NCI-H1105 (cell line): ENCODE measurements at places on chromosomes 16 and 17.
A peak's percentile ranks its signal among the peaks of the same experiment; 100 is the strongest.

DNA sequence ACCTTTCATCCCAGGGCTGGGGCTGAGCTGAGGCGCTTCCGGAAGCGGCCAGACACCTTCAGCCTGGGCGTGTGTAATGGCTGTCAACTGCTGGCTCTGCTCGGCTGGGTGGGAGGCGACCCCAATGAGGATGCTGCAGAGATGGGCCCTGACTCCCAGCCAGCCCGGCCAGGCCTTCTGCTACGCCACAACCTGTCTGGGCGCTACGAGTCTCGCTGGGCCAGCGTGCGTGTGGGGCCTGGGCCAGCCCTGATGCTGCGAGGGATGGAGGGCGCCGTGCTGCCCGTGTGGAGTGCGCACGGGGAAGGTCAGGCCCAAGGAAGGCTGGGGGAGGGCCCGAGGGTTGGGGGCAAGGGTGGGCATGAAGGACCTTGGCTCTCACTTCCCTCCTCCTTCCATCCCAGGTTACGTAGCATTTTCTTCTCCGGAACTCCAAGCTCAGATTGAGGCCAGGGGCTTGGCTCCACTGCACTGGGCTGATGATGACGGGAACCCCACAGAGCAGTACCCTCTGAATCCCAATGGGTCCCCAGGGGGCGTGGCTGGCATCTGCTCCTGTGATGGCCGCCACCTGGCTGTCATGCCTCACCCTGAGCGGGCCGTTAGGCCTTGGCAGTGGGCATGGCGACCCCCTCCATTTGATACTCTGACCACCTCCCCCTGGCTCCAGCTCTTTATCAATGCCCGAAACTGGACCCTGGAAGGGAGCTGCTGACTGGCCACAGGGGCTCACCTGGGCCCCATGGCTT, 19.6 kb downstream of the PFAS start:
- no peak for DNase-seq

DNA sequence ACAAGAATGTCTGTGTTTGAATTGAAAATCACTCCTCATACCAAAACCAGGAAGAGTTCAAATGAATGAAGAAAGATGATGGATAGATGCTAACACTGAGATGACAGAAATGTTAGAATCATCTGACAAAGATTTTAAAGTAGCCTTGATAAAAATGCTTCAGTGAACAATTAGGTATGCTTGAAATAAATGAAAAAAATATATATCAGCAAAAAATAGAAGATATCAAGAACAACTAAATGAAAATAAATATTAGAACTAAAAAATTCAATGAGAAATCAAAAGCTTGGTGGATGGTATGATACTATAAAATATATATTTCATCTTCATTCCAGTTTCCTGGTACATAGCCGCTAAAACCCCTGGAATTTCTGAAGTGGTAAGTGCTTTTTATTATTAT, 8.6 kb upstream of the ACSM3 start:
- DNase-seq, result no peak

- DNase-seq, result no peak
These were observed 9.8 kb downstream of the MT4 start for GRCh38 chr16:56574625-56575024.

GRCh38 chr16:30983289-30983889, 1.6 kb upstream of the HSD3B7 start:
- no peak for DNase-seq

DNA sequence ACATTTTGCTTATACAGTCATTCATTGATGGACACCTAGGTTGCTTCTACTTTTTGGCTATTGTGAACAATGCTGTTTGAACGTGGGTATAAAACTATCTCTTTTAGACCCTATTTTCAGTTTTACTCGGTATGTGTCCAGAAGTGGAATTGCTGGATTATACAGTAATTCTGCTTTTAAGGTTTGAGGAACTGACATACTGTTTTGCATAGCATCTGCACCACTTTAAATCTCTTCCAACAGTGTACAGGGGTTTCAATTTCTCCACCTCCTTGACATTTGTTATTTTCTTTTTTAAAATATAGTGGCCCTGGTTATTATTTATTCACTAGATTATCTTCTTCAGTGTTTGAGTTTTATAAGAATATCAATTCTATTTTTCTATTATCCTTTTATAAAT, 116.9 kb downstream of the USP22 start:
- DNase-seq, result no peak

DNA sequence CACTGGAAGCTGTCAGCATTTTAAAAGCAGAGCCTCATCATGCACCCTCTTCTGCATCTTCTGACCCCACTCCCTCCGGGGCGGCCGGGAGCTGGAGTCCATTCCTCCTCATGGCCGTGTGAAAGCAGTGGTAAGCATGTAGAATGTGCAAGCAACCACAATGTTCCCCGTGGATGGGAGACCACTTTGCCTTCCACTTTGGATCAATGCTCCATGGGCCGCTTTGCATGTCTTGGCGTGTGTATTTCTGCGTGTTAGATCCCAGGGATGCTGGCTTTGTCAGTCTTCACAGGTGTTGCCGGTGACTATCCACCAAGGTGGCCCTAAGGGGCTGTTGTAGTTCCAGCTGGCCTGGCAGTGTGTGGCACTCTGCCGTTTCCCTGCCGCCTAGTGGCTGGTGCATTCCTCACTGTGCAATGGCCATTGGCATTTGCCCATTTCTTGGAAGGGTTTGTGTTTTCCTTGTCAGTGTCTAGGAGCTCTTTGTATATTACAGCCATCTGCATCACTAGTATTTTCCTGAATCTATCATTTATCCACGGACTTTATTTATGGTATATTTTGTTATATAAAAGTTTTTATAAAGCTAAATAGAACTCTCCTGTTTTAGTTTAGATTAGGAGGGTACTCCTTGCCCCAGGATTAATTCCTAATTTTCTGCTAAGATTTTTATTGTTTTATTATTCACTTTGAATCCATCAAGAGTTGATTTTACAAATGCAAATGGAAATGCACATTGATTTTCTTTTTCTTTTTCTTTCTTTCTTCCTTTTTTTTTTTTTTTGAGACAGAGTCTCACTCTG, 5.8 kb upstream of the ALDH3A1 start:
- peak; percentile 49 for DNase-seq

GRCh38 chr17:67602974-67603373, 114.8 kb upstream of the NOL11 start:
- DNase-seq, result no peak

DNA sequence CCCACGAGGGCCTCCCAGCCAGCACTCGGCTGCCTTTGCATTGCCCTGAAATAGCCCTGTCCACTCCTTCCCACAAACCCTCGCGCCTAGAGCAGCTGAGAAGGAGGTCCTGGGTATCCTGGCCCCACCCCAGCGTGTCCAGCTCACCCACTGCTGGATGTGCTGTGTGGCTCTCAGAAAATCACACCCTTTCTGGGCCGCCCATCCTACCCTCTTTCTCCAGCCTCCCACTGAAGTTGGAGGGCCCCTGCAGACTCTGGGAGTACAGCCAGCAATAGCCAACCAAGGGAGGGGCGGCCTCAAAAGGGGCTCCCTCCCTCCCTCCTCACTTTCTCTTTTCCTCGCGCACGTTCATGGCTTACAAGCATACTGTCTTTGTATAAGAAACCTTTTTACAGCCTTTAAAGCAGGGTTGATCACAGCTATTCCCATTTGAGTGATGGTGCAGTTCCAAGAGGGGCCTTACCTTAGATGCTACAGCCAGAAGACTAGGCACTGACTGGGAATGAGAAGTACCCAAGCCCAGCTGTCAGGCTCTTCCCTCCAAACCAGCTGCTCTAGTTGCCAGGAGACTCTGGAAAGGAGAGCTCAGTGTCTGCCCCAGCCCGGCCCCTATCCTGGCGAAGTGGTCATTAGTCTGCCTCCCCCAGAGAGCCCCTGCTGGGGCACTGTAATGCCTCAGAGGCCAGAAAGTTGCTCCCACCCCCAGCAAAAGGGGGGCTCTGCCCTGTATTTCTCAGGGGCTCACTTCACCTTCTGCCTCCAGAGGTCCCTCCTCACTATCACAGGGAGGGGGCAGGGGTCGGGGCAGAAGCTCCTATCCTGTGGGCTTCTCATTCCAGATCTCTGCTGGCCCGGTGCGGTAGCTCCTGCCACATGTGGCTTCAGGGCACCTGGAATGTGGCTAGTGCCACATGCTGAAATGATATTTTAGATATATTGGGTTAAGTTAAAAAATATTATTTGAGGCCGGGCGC, 38.1 kb downstream of the DCAKD start:
- DNase-seq, result no peak

- DNase-seq, result no peak
These were observed 146.3 kb upstream of the FOXF1 start for GRCh38 chr16:86363836-86364618.

- no peak for DNase-seq
These were observed 121.9 kb downstream of the NPIPB5 start for GRCh38 chr16:22632606-22633005.

DNA sequence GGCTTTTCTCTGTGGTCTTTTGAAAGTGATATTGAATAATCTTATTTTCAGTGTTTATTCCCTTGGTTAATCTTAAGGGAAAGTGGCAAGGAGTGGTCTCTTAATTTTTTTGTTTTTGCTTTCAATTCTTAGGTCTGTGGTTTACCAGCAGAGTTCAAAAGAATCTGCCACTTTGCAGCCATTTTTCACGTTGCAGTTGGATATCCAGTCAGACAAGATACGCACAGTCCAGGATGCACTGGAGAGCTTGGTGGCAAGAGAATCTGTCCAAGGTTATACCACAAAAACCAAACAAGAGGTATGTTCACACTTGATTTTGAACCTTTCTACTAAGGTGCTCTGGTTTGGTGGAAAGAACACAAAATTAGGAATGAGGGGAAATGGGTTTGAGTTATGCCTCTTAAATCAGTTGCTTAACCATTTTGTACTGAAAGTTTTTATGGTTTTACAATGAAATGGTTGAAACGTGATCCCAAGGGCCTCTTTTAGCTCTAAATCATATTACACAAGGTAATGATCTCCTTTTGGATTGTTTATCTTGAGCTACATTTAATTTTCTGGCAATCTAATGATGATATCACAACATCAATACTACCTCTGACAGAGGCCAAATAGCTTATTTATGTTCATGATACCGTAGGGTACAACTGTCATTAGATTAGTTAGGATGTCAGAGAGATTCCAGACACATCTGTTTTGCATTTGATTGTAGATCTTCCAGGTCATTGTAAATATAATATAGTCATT, 51.6 kb upstream of the CRISPLD2 start:
- DNase-seq, result no peak

DNA sequence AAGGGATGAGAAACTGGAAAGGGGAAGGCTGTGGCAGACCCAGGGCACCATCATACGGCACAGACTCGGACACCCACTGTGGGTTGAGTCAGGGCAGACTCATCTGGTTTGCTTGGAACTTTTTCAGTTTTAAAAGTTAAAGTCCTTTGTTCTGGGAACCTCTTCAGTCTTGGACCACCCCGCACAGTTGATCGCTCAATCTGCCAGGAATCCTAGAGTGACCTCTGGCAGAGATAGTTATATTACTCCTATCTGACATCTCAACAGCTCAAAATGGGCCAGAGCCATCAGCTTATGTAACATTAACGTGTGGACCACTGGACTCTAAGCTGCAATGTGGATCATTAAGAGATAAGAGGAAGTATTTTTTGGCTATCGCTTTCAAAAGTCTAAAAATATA, 164.3 kb downstream of the ABCA8 start:
- no peak for DNase-seq

DNA sequence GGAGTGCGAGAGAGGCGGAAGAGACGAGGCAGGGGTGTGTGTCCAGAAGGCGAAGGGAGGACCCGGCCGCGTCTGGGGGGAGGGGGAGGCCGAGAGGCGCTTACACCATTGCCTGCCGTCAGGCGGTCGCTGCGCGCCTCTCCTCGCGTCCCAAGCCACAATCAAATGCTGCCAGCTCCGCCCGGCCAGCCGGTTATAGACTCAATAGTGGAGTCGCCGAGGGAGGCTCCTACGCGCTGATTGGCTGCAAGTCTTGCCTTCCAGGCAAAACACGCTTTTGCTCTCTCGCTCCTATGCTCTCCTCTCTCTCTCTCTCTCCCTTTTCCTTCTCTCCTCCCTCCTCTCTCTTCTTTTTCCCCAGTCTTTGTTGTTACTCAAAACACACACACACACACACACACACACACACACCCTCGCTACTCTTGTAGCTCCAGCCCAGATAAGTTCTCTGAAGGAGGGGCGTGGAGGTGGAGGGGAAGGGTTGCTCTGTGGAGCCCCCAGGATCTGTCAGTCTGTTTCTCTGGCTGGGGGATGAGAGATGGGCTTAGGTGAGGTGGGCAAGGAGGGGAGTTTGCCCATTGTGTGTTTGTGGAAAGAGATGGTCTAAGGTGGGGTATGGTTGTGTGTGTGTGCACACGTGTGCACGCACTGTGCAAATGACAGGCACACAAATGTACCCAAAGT, at the start of gene DLX3:
TSS of gene DLX3 (minus strand) at position 170 of the 684 bp plus-strand sequence. CDS start 226 bp downstream, outside the sequence.
- peak; percentile 81 for DNase-seq

DNA sequence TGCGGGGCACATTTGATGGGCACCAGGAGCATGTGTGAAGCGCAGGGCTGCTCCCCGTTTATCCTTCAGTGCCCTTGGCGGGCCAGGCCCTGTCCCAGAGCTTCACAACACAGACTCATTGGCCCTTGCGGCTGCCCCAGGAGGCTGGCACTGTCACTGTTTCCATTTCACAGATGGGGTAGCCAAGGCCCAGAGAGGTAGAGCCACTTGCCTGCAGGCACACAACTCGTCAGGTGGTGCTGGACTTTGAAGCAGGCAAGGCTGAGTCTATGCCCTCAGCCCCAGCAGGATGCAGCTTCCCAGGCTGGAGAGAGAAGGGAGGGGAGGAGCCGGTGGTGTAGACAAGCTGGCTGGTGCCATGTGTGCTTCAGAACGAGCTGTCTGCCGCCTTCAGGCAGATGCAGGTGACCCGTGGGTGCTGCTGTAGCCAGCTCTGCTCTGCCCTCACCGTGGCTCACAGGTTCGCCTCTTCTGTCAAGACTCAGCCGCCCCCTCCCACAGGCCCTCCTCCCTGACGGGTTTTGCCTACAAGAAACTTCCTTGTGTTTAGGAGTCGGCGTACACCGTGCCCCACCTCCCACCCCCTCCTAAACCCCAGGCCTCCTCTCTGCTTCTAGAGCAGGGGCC, 232.3 kb upstream of the CIBAR2 start:
- DNase-seq, result no peak

GRCh38 chr17:81448950-81449349, 53.7 kb downstream of the BAHCC1 start:
- DNase-seq, result no peak

DNA sequence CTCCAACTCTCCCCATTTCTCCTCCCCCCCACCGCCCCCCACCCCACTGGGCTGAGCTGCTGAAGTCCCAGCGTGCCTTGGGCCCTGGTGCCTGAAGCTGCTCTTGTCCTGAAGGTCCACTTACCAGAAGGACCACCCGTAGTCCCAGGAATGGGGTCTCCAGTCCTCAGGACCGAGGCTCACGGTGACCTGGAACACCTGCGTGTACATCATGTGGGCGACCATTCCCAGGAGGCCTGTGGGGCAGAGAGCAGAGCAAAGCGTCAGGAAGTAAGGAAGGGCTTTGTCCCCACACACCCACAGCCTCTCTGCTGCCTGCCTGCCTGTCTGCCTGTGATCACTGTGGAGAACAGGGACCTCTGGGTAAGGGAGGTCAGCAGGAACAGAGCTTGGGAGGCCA, 218.7 kb downstream of the GSG1L start:
- no peak for DNase-seq

- DNase-seq, result peak; percentile 62
These were observed at the start of gene NDUFB10 for GRCh38 chr16:1959269-1960039. TSS of gene NDUFB10 (plus strand) at chr16:1959538. CDS start at chr16:1959625, 87 bp downstream.
